ENCODE measurements at places on chromosomes 7 and 10.

DNA sequence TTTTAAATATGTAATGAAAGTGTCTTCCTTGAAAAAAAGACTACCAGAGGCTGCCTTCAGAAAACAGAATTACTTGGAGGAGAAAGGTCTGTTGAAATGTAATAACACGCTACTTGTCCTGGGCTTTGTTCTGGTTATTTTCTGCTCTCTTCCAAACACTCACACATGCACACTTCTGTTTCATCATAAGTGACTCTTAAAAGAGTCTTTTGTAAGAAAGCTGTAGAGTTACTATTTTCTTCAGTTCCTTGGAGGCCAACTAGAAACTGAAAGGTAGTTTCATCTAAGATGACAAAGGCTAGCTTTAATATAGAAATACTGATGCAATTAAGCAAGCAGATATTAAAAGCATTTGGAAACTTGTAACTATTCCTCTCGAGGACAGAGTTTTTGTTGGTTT is 39.1 kb downstream of the TASOR2 start:
- DNase-seq = no peak

- DNase-seq = no peak
These were observed 632.1 kb upstream of the KCND2 start for GRCh38 chr7:119640861-119641260.

DNA sequence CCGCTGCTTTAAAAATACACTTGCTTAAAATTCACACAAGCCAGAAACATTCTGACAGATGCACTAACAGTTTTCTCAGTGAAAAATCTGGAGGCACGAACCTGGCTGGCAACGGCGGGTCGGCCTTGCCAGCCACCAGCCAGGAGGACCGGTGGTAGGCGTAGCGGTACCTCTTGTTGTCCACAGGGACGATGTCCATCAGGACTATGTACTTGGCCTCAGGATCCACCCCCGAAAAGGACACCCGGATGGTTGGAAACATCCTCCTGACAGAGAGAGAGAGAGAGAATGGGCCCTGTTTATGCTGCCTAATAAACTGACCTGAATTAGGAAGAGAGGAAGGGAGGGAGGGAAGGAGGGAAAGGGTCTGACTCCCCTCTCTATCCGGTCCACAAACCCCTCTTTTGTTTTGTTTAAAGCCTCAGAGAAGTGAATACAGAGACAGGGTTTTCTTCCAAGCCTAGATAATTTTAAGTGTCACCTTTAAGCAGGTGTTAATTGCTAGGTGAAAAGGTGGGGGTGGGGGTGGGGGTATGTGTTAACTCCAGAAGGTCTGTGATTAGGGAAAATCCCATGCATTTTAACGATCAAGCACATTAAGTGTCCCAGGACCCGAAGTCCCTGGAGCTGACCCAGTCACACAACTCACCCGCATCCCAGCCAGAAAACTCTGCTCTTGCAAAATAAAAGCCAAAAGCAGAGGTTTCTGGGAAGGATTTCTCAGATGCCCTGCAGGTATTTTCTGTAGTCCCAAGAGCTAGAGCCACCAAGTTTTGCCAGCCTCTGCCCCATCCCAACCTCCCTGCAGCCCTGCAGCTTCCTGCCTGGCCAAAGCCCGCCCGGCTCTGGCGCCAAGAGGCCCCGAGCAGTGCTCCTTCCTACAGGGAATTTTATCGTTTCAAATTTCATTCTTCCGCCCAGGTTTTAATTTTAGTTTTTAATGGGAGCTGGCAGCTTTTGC is 5.0 kb downstream of the TBX20 start:
- DNase-seq = no peak

GRCh38 chr10:74544106-74544505 is 282.3 kb upstream of the KAT6B start:
- DNase-seq = no peak

DNA sequence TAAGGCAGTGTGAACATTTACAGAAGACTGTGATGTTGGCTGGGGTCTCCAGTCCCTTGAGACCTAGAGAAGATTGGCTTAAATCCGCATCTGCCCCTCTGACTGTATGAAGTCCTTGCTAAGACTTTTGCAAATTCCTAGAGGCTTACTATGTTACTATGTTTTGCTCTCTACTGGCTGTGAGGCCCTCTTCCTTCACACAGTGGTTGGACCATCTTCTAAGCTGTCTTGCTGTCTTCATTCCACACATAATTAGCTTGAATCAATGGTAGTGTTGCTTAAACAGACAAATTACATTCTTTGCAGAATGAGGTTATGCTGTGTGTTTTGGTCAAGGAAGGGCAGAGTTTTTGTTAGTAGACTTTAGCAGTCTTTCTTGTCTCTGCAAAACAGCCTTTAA is 658.0 kb downstream of the TYW1 start:
- DNase-seq = no peak

DNA sequence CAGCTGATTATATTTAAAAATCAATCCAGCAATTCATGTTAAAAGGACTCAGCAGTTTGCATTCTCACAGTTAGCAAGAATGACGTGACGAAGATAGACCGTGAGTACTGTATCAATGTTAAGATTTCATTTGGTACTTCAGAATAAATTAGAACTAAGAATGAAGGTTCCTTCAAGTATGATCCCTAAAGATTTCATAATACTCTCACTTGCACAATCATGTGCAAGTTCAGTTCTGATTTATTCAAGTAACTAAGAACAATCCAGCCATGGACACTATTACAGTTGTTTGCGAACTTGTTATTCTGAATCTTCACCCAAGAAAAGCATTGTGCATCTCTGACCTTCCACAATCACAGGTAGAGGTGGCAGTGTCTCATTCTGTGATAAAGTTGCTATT is 7.7 kb downstream of the RHEB start:
- no peak for DNase-seq

- no peak for DNase-seq
These were observed 26.1 kb downstream of the PRSS58 start for GRCh38 chr7:142231716-142232115.

DNA sequence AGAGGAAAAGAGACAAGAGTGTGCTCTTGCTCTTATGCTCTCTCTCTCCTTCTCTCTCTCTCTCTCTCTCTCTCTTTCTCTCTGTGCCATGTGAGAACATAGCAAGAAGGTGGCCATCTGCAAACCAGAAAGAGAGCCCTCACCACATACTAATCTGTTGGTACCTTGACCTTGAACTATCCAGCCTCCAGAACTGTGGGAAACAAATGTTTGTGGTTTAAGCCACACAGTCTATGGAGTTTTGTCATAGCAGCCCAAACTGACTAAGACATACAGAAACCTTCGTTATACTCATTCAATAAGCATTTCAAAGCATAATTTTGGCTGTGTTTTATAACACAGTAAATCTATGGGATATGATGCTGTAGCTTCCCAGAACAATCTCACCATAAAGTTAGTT is 56.4 kb upstream of the PLPP4 start:
- DNase-seq = no peak

DNA sequence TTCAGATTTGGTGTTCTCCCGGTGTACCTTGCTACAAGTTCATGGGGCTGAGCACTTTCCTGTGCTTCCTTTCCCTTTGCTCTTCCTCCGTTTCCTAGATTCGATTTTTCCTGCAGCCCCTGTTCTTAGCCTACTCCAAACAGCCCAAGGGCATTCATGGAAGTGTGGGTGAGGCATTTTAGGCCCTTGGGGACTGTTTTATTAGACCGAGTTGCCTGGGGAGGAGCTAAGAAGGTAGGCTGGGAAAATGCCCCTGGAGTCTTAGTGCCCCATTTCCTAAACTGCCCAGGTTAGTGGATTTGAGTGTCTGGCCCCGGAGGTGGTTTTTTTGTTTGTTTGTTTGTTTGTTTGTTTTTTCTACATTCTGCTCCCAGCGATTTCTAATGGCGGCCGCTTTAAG is 1.8 kb downstream of the LRMDA start:
- no peak for DNase-seq

Data from central memory CD8-positive, alpha-beta T cell (primary cell).